ENCODE measurements at places on chromosomes 6 and 20.

DNA sequence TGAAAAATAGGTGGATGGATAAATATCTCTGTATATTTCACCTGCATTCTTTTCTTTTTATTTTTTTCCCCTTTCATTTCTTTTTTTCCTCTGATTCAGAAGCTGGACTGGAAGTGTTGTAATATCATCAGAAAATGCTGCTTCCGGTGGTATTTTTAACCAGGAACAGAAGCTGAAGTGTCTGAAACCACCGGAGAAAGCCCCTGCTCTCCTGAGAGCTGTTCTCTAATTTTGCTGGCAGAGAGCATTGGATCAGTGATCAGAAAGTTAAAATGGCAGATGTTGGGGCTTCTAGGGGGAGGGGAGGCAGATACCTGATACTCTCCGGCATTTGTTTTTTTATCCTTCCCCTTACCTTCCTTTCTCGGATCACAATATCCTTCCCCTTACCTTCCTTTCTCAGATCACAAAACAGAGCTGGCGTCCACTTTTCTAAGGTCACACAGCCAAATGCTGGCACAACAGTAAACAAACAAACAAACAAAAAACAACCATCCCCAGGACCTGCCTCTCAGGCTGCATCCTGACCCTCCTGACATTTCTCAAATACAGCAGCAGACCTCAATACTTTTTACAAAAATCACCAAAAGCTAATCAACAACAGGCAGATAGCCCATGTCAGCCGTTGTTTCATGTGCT is 143.2 kb upstream of the ZNF217 start:
- DNase-seq, result no peak

DNA sequence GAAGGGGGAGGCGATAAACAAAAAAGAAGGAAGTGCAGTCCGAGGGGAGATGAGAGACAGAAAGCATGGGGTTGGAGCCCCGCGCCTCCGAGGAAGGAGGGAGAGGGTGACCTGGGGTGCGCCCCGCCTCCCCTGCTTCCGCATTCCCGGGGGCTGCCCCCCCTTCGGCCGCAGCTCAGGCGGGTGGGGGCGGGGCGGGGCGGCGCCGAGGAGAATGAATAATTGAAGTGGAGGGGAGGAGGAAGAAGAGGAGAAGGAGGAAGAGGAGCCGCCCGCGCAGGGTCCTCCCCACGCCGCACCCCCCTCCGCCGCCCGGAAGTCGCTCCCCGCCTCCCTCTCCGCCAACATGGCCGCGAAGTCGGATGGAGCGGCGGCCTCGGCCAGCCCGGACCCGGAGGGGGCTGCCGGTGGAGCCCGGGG is at the start of gene XKR7:
Gene XKR7 (plus strand): TSS at position 322 of the 420 bp plus-strand sequence. CDS start 25 bp downstream, at position 347.
- DNase-seq, result no peak

GRCh38 chr6:138943089-138943625 is 44.9 kb downstream of the REPS1 start:
- no peak for DNase-seq

- DNase-seq, result no peak
Observed at GRCh38 chr20:63563225-63563935, 9.4 kb downstream of the FNDC11 start.

GRCh38 chr20:38307371-38308046 is 3.6 kb downstream of the BPI start:
- peak; percentile 40 for DNase-seq

- no peak for DNase-seq
Observed at GRCh38 chr6:118725944-118726343, 74.6 kb upstream of the CEP85L start.

DNA sequence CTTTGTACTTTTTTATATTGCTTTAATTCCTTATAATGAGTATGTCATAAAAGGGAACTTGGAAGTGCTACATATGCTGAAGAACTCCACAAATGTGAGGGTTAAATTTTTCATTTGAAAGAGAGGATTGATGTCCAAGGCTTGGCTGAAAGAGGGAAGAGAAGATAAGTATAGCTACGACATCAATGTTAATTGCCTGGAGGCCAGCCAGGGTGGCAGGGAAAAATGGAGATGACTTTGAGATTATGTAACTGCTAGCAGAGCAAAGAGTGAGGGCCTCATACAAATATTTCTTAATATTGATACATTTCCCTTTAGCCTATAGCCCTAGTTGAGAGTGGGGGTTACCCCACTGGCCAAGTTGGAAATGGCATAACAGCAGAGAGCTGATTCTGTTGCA is 24.8 kb upstream of the RIMS4 start:
- no peak for DNase-seq

DNA sequence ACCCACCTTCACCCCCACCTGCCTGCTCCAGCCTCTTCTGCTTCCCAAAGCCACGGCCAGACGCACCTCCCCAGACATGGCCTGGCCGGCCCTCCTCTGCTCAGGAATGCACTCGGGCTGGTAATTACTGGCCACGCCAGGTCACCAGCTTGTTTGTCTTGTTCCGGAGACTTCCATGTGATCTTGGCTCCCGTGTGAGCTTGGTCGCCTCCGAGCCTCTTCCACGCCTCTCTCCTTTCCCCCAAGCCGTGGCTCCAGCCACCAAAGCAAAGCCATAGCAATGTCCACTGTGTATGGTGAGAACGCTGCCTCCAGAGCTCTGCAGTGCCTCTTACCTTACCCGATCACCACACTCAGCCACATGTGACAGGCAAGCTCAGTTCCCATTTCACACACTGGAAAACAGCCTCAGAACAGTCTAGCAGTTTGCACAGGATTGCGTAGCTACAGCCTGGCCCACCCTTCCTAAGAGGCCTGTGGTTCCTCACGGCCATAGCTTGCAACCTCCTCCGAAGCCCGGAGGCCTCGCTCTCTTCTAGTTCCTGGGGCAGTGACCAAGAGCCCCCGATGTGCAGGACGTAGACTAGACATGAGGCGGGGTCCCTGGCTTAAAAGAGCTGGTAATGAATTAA is 48.1 kb upstream of the AFDN start:
- DNase-seq, result peak; percentile 57

- DNase-seq, result no peak
Observed at GRCh38 chr6:22078802-22079545, 217.9 kb downstream of the PRL start.

GRCh38 chr6:41657131-41658094 is 19.1 kb downstream of the MDFI start:
- peak; percentile 72 for DNase-seq

DNA sequence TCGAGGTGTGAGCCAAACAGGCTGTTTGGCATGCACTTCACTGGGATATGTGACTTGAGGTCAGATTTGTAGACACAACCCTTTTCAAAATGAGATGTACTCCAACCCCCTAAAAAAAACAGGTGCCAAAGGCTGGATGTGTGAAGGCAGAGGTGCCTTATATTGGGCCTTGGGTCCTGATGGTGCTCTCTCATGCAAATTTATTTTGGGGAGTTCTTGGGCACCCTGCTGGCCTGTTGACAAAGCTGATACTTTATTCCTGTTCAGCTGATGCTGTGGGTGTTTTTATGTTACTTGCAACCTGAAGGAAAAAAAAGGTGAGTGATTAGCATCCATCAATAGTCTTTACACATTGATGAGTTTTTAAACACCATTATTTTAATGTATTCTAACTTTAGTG is 121.5 kb downstream of the DNAH8 start:
- no peak for DNase-seq

DNA sequence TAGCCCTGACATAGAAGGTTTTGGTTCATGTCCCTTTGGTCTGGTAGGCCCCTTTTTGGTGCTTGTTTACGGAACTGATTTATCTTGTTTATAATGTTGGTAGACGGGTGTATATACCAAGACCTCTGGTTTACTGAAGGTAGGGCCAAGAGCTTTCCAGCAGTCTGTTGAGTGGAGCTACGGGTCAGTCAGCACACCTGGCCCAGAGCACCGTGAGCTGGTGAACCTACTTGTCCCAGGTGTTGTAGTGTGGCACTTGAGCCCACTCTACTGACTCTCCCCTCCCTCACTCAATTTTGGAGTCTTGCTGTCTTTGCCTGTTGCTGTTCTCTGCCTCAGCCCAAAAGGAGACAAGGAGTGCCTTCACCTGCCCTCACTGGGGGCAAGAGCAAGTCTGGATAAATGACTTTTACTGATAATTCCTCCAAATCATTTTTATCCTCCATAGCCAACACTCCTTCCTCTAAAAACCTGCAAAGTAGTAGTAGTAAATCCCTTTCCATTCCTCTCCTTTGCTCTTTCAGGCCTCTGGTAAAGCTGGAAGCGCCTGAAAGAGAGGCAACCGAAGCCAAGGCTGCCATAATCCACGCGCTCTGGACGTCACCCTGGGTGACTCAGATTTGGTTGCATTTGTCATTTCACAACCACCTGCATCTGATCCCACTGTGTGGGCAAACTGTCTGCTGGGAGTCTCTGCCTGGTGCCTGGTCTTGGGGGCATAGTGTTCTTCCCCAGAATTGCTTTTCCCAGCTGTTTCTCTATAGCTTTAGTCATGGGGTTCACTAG is 22.2 kb downstream of the RREB1 start:
- DNase-seq, result peak; percentile 90

DNA sequence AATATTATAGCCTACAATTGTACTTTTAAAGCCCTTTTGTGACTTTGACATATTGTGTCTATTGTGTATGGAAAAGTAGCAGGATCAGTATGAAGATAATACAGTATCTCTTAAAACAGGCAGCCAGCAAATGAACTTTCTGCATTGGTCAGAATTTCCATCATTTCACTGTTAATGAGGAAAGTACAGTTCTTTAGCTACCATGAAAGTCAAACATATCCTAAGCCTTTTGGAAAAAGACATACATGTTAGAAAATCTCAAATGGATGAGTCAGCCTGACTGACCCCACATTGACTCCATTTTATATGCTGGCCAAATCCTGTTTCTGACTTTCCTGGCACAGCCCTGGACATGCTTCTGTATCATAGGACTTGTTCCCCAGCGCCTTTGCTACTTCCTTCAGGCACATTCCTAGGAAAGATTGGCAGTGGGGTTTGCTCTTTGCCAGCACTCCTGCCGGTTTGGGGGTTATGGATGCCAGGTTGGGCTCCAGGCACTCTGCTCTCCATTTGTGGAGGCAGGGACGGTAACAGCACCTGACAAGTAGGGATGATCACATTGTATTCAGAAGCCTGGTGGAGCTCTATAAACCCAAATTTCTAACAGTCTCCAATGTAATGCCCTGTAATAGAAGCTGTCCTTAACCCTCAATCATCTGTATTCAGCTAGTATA is 43.7 kb downstream of the TOP1 start:
- no peak for DNase-seq

- DNase-seq, result no peak
Observed at GRCh38 chr6:11460837-11461661, 76.5 kb upstream of the TMEM170B start.

DNA sequence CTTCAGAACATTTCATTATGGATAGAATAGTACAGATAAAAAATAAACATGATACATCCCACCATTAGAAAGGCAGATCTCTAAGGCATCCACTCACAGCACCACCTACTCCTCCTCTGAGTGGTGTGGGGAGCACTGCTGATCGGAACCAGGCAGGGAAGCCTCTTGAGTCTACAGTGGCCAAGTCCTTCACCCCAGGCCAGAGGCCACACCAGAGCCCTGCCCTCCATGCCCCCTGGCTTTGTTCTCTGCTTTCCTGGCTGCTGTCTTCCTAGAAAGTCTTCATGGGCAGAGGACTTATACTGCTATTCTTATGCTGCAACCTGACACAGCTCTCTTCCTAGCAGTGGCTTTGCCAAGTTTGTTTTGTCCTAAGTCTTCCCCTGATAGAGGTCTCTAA is 201.8 kb upstream of the THBS2 start:
- no peak for DNase-seq

DNA sequence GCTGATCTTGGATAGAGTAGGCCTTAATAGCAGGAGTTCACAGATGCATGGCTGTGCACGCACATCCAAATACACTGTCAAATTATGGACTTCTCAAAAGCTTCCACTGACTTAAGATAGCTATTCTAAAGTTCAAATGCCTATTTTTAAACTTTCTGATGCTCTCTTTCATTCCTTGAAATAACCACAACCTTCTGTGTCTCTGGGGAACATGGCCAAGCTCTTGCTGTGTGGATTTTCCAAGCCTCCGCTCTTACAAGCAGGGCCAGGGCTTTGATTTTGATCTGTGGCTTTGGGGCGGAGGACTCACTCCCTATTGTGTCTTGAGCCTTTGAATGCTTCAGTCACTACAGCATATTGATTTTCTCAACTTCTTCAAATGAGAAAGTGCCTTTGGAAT is 35.7 kb upstream of the SNRPB2 start:
- no peak for DNase-seq

GRCh38 chr20:47725248-47725973 is 59.9 kb downstream of the SULF2 start:
- peak; percentile 85 for DNase-seq

DNA sequence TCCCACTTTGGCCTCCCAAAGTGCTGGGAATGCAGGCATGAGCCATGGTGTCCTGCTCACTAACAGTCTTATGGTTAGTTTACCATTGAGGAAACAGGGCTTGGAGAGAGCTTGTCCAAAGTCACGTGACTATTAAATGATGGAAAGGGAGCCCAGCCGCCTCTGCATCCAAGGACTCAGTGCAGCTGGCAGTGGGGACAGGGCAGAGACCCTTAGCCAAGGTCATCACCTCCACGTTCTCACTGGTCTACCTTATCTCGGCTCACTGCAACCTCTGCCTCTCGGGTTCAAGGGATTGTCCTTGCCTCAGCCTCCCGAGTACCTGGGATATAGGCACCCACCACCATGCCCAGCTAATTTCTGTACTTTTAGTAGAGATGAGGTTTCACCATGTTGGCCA is 109.3 kb downstream of the SLC23A2 start:
- DNase-seq, result no peak

DNA sequence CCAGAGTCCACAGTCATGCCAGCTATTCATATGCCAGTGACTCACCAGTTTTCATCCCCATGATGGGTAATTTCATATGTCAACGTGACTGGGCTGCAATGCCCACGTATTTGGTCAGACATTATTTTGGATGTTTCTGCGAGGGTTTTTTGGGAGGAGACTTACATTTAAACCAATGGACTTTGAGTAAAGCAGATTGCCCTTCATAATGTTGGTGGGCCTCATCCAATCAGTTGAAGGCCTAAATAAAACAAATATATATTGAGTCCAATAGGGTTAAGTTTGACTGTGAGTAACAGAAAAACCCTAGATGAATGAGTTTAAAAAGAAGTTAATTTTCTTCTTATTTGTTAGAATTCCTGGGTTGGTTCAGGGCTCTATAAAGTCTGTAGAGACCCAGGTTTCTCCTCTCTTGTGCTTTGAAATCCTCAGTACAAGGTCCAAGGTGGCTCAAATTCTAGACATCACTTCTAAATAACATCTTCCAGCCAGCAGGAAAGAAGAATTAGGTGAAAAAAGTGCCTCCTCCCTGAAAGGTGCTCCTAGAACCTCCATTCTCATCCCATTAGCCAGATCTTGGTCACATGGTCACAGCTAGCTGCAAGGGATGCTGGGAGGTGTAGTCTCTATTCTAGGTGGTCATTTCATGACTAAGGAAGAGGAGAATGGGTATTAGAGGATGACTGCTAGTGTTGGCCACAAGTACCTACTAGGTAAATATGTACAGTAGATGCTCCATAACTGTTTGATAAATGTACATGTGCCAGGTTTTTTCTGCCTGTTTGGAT is 16.7 kb upstream of the NEDD9 start:
- DNase-seq, result no peak

DNA sequence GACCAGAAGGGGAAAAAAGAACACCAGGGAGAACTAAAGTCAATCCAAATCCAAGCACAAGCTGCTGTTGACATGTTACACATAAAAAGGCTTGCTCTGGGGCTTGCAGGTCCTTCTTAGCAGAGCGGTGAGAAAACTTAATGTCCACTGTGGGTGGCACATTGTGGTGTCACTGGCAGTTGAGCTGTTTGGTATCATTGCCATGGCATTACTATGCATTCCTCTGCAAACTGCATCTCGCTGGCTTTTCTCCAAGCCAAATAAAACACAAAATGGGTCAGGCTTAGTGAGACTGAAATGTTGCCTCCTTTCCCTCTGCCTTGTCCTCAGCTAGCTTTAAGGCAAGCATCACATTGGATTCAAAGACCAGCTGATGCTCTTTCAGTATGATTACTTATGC is 40.9 kb downstream of the LY86 start:
- no peak for DNase-seq

Data from posterior vena cava (tissue), 2 donors.